GM03348 (cell line): ENCODE measurements at places on chromosomes 1 and 21.

GRCh38 chr21:35465741-35466140 lies 416.6 kb upstream of the RUNX1 start:
- DNase-seq: no peak

DNA sequence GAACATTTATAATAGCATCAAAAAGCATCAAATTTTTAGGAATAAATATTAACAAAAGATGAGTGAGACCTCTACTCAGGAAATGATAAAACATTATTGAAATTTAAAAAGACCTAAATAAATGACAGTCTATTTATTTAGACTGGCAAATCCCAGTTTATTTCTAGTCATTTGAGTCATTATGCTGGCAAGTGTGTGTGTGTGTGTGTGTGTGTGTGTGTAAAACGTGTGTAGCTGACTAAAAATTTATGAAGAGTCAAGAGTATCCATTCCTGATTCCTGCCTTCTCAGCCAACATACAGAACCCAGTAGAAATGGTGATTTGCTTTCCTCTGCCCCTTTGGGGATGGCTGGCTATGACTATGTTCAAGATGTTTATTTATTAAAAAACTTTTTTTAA lies 46.2 kb downstream of the OSBPL9 start:
- no peak for DNase-seq

GRCh38 chr1:41419584-41420295 lies 58.5 kb downstream of the FOXO6 start:
- DNase-seq: no peak

DNA sequence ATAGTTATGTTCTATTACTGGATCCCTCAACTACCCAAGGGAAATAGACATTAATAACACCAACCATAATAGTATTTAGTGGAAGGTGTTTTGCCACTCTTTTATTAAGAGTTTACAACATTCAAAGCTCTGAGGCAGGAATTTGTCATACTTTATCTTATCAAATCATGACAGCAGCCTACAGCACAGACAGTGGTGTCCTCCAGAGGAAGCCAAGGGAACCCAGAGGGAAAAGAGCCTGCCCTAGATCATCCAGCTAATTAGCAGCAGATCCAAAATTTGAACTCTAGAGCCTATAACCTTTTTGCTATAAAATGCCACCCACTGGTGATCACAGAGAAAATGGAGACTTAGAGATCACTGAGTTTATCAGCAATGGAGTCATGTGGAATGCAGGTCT lies 18.2 kb downstream of the VAV3 start:
- no peak for DNase-seq

DNA sequence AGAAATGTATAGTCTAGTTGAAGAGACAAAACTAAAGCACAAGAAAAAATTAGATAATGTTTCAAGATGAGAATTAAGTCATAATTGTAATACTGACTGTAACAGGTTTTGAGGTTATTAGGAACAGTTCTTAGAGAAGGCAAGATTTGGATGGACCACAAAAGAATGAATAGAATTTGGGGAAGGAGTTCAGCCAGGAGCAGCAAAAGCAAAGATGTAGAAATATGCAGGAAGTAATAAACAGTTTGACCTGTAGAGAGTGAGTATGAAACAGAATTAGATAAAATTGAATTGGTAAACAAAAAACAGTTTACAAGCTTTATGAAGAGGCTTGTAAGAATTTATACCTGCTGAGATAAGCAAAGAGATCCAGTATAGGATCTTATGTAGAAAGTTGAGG lies 16.3 kb downstream of the VPS45 start:
- peak; percentile 40 for DNase-seq

DNA sequence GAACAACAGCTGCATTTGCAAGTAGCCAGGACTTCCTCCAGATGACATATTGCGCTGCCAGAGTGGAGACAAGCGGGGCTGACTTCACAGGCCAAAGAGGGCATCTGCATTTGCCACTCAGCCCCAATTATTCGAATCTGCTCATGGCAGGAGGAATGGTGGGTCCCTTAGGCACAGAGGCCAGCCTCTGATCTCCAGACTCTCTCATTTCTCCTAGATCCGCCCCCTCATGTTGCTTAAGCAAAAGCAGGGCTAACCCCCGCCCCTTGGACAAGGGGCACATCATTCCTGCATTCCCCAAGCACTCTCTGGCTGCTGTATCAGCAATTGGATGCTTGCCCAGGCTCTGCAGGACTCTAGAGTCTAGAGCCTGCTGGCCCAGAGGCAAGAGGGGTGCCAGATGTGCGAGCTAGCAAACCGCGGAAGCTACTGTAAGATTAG lies 262.4 kb downstream of the ST6GALNAC3 start:
- peak; percentile 75 for DNase-seq

- DNase-seq: no peak
Observed at GRCh38 chr1:224734261-224734935, 118.3 kb downstream of the CNIH3 start.

DNA sequence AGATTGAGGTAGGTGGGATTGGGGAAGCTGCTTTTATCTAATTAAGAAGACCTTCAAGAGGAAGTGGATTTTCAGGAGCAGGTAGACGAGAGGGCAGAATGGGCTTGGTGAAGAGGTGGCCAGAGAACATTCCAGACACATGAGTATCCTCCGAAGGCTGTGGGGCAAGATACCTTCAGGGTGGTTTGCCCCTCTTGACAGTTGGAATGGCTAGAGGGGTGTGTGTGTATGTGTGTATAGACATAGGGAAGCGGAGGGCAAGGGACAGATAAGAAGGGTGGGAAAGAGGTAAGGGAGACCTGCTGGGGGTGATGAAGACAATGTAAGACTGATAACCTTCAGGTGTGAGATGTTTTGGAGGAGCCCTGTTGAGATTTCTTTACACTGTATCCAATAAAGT lies 46.8 kb upstream of the TSPAN2 start:
- DNase-seq: no peak

DNA sequence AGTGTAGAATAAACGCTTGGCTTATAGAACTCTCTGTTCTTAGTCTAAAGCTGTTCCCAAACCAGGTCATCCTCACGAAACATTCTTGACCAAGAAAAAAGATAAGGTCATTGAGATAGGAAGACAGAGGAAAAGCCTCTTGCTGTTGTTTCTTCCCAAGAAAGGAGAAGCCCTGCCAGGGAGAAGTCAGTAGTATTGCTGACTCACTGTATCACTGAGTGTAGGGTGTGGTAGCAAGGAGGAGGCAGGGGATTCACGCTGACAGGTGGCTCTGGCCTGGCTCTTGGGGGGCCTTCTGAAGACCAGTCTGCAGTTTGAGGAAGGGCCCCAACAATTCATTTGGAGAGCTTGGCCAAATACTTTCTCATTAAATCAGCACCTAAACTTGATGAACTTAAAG lies 97.8 kb downstream of the CD247 start:
- DNase-seq: no peak

DNA sequence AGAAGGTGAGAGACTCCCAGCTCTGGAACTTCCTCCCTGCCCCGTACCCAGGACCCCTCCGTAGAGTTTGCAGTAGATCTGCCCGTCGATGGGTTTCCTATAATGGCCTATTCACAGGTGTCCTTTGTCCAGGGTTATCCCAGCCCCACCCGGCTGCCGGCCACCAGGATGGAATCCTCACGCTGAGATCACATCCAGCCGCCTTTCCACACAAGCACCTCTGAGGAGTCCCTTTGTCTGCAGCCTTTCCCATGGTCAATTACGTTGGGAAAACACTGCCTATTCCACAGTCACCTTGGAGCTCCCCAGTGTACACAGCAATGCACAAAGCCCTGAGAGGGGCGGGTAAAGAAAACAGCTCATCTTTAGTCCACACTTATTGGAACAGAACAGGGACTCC lies 190.0 kb upstream of the EDN2 start:
- no peak for DNase-seq

GRCh38 chr1:232036181-232036933 lies 409.8 kb downstream of the DISC1 start:
- no peak for DNase-seq

GRCh38 chr1:174800876-174801275 lies 198.9 kb upstream of the CACYBP start:
- DNase-seq: no peak

DNA sequence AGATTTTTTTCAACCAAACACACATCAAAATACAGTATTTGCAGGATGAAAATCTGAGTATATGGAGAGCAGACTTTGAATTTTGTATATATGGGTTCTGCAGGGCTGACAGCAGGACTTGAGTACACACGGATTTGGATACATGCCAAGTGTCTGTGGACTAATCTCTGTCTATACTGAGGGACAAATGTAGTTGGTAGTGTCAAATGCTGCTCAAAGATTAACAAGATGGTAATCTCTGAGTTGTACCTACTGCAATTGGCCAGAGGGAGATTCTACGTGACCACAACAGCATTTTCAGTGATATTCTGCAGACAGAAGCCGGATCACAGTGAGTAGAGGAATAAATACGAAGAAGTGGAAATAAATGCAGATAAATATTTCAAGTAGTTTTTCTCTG lies 43.4 kb downstream of the SHCBP1L start:
- no peak for DNase-seq

- DNase-seq: no peak
Observed at GRCh38 chr1:44409757-44410156, 4.7 kb downstream of the RNF220 start.

DNA sequence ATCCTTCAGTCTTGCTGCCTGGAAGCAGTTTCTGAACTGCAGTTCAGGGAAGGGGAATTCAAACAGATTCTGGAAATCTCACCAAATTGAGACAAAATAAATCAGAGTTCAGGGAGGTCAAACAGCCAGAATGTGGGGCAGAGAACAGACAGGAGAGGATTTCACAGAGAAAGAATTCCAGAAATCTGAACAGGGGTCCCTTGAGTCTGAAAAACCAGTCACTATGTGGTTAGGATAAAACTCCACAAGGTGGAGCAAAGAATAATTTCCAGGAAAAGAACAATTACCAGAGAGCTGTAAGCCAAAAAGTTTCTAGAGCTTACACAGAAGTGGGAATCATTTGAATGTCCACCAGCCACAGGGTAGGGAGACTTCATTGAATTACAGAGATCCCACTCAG lies 84.7 kb downstream of the URB2 start:
- no peak for DNase-seq

GRCh38 chr1:25568090-25568833 lies 24.9 kb downstream of the LDLRAP1 start:
- peak; percentile 76 for DNase-seq

GRCh38 chr1:227009937-227010336 lies 69.8 kb downstream of the COQ8A start:
- DNase-seq: no peak

- no peak for DNase-seq
Observed at GRCh38 chr1:211606914-211607753, 28.2 kb upstream of the SLC30A1 start.
